NCI-H2107 (cell line): ENCODE measurements at places on chromosomes 1 and 21.
A peak's percentile ranks its signal among the peaks of the same experiment; 100 is the strongest.

DNA sequence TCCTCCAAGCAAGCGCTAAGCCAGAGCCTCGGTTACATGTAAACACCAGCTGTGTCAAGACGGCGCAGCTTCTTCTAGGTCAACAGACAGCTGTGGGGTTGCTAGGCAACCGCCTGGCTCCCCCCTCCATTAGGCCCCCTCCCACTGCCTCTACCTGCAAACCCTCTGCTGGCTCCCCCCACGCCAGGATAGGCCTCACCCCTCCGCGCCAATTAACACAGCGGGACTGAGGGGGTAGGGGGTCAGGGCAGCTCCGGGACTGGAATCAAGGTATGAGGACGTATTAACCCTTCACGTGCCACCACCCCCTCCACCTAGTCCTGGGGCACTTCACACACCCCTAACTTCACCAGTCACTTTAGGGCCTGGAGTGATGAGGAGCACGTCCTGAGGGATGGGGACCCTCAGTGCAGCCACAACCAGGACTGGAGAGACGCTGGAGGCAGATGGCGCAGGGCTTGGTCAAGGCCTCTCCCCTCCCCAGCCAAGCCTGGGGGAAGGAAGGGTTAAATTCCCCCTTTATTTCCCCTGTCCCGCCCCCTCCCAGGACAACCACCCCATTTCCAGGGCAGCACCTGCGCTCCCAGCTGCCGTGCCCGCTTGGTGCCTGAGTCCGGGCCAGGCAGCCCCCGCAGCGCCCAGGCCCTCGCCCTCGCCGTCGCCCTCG is 37.4 kb upstream of the WASF2 start:
- DNase-seq = peak; percentile 92

DNA sequence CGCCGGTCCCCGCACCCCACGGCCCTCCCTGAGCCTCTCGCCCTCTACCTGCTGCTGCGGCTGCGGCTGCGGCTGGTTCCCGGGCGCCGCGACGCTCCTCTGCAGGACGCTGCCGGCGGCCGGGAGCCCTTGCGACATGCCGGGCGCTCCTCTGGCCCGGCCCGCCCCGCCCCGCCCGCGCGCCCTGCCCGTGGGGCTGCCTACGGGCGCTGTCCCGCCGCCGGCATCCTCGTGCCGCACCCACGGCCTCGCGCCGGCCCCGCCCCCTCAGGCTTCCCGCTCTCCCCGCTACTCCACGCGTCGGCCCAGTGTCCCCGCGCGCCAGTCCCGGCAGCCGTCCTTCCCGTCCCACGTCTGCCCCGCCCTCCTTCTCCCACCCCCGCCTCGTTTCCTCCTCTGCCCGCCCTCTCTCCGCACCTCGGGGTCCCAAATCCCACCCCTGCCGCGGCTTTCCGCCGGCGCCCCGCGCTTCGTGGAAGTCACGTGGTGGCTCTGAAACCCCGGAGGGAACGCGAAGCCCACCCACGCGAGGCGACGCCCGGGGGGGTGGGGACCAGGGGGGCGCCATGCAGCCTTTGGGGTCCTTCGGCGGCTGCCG is at the start of gene BATF3:
BATF3 (minus strand) TSS at position 216 of the 598 bp plus-strand sequence; CDS start at position 138, 78 bp downstream.
- DNase-seq = no peak

DNA sequence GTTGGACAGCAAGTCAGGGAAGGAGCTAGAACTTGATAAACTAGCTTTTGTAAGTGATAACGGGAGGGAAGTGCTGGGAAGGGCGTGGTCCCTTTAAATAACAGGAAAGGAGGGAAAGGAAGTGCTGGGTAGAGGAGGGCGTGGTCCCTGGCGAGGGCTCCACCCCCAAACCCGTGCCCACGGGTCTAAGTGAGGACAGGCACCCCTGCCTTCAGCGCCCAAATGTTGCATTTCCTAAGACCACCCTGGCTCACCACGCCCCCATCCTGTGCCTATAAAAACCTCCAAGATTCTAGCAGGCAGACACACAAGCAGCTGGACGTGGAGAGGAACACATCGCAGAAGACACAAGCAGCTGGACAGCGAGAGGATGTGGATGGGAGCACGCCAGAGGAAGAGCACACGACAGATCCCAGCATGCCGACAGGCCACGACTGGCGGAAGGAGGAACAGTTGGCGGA is 58.5 kb downstream of the PALMD start:
- DNase-seq = no peak

- DNase-seq = peak; percentile 100
Measured at GRCh38 chr1:39539252-39539790, 37.3 kb downstream of the PABPC4 start.

DNA sequence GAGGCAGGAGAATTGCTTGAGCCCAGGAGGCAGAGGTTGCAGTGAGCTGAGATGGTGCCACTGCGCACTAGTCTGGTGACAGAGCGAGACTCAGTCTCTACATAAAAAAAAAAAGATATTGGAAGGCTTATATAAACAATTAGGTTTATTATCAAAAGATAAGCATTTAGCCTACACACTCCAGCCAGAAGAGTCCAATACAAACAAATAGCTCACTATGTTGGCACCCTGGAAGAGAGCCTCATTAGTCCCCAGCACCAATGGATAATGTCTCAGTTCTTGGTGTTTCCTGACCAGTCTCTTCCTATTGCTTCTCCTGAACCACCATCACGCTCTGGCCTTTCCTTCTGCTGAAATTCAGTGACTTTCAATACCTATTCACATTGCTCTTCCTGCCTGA is 48.6 kb upstream of the ATP1A1 start:
- no peak for DNase-seq

GRCh38 chr1:2330519-2331199 is 60.7 kb downstream of the MORN1 start:
- no peak for DNase-seq

GRCh38 chr1:10730985-10731384 is 65.5 kb downstream of the CASZ1 start:
- DNase-seq = no peak
